ENCODE measurements at places on chromosomes 16 and 17.

- no peak for DNase-seq
These were observed 27.9 kb upstream of the KIF2B start for GRCh38 chr17:53794875-53795274.

DNA sequence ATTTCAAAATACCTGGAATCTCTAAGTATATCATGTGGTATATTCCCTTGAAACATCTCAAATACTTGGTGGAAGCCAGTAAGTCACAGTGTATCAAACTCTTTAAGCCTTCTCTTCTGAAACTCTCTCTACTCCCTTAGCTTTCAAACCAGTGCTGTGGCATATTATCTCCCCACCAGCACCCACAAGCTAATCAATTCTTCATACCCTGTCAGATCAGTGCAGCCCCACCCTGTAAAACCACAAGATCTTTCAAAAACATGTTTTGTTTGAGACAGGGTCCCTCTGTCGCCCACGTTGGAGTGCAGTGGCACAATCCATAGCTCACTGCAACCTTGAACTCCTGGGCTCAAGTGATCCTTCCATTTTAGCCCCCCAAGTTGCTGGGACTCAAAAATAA is 91.6 kb upstream of the C17orf78 start:
- DNase-seq = no peak

GRCh38 chr16:12406926-12407690 is 396.6 kb downstream of the CPPED1 start:
- DNase-seq = no peak

DNA sequence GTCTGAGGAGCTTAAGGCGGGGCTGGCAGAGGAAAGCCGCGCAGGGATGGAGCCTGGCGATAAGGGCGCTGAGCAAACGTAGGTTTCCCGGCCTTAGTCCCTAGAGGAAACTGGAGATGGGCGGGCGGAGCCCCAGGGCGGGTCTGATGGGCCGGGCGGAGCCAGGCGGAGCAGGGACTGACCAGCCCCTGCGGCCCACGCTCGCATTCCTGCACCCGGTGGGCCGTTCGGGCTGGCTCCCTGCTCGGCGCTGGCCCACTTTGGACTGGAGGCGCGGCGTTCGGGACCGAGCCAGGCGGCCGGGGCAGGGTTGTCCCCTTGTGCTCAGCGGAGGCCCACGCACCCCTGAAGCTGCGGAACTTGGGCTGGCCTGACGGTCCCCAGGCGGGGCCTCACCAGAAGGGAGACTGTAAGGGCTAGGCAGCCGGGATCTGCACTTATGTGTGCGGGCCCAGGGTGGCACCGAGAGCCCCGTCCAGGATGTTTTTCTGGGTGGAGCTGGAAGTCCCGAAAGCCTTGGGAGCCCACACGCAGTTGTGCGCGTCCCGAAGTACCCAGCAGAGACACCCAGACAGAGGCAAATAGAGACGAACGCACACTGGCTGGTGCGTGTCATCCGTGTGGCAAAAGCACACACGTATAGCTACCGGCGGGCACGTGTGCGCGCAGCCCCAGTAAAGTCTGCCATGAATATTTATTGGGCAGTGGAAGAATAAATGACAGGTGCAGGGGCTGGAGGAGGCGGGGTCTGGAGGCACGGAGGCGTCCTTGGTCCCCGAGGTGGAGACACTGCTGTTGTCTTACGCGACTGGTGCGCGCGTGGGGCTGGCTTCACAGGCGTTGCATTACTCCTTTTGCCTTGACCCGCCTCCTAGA is 1.4 kb downstream of the PYDC1 start:
- no peak for DNase-seq

- DNase-seq = no peak
These were observed 249.6 kb downstream of the ENGASE start for GRCh38 chr17:79324194-79324593.

DNA sequence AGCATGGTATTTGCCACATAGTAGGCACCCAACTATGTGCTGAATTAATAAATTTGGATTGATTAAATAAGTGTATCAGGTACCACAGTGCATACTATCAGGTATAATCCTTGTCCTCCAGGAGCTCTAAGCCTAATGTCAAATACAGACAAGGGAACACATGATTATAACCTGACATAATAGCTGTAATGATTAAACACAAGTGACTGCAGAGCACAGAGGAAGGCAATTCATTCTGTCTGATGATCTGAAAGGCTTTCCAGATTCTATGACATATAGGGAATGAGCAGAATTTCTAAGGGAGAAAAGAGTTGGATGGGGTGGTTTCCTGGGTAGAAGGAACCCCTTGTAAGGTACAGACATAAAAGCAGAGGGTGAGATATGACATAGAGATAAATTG is 273.5 kb downstream of the KIF2B start:
- DNase-seq = no peak

DNA sequence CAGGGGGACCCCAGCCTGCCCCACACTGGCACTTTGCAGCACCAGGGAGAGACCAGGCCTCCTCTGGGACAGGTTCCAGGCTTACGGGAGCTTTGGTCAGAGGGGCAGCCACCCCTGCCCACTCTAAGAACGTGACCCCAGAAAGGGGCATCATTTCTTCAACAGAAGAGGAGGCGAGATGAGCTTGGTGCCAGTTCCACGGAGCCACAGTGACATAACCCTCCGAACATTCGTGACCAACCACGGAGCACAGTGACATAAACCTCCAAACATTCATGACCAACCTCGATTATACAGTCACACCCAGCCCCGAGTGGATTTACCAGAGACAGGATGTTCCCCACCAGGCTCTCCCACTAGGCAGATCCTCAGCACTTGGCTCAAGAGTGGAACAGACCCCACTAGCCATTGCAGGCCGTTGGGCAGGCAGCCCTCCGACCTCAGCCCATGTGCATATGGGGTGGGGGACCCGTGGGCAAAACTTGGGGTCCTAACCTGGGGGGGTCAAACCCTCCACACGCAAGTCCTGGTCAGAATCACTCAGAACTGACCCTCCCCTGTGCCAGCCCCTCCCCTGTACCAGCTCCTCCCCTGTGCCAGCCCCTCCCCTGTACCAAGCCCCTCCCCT is 112.9 kb downstream of the METRNL start:
- DNase-seq = no peak

DNA sequence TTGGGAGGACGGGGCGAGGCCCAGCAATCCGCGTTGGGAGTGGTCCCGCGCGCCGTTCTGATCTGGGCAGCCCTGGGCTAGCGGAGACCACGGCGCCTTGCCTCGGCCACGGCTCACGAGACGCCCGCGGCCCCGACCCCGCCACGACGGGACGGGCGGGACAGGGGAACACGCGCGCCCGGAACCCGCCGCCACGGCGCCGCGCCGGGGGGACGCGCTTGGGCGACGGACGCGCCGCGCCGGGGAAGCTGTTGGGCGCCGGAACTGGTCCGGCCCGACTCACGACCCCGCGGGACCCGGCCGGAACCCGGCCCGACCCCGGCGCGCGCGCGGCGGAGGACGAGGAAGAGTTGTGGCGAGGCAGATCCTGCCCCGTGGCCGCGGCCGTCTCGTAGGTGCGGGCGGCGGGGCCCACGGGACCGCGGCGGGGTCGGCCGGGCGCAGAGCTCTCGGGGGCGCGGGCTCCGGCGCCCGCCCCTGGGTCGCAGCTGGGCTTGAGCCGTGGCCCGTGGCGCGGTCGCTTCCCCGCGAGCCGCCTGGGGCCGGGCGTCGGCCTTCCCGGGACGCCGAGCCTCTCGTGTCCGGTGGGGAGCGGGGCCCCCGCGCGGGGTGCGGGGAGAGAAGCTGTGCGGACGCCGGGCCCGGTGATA is at the start of gene ACSF3:
Gene ACSF3, plus strand, starts transcription at position 251 of the 650 bp plus-strand sequence. CDS start 6,830 bp downstream, outside the sequence.
- peak; percentile 37 for DNase-seq

DNA sequence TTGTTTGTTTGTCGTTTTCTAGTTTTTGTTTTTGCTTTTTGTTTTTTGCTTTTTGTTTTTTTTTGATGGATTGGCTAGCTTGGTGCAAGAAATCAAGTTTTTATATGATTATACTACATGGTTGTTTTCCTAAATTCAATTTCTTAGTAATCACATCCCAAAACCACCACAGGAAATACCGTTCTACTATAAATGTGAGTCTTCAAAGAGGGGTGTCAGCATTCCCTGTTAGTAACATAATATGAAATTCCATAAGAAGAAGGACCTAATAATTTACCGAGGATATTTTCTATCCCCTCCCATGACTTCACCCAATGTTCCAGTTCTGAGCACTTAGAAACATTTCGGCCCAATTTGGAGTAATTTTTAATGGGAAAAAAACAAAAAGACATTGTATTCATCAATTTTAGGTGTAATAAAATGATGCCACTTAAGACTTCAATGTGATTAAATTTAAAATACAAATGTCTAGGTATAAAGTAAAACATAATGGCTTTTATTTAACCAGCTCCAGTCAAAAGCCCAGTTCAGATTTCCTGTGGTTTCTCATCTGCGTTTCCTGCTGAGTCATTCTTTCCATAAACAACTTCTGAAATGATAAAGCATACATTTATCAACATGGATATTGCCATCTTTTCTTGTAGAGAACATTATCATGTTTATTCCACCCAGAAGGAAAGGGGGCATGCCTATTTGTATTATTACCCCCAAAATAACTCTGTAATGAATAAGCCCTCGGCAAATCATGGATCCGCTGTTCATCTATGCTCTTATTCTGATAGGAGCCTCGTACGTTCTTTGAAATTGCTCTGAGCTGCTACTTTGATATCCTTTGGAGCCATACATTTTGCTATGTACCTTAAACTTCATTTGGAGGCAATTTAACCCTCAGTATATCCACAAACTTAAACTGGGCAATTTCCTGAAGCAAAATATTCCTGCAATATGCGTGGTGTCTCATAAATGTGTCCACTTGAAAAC is 28.1 kb downstream of the HSBP1 start:
- DNase-seq = no peak

GRCh38 chr17:59304811-59305210 is 26.6 kb upstream of the YPEL2 start:
- DNase-seq = no peak

- no peak for DNase-seq
These were observed 12.2 kb upstream of the C16orf54 start for GRCh38 chr16:29757950-29758466.

DNA sequence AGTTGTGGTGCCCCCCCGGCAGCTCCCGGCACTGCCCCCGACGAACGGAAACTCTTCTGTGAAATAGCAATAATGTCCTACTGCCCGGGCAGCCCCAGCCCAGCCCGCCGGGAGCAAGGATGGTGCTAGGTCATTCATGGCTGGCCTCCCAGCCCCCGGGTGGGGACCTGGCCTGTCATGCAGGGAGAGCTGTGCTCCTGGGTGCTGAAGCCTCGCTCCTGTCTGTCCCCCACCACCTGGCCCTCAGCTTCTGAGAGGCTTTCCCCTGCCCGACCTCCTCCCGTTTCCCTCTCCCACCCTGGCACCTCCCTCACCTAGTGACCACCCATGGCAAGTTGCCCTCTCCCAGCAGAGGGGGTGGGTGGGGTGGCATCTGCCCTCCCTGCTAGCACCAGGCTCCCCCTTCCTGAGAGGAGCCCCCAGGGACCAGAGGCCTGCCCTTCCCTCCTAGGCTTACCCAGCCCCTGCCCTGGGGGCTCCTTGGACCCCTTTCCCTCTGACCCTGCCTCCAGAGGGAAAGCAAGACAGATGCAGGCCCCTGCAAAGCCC is 13.5 kb downstream of the PAM16 start:
- no peak for DNase-seq

DNA sequence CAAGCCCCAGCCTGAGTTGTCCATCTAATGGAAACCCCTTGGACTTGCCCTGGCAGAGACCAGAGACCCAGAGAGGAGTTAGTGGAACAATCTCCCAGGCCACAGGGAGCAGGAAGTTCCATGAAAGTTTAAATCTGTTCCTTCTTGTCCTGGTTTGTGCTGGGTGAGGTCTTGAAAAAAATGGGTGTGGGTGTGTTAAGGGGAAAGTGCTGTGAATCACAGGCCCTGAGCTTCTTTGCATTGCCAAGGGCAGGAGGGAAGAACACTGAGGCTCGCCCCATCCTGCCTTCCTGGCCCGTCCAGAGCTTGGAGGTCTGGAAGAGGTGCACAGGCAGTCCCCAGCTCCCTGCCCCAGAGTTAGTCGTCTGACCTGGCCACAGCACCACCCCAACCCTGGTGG is 2.3 kb downstream of the ADORA2B start:
- DNase-seq = no peak

DNA sequence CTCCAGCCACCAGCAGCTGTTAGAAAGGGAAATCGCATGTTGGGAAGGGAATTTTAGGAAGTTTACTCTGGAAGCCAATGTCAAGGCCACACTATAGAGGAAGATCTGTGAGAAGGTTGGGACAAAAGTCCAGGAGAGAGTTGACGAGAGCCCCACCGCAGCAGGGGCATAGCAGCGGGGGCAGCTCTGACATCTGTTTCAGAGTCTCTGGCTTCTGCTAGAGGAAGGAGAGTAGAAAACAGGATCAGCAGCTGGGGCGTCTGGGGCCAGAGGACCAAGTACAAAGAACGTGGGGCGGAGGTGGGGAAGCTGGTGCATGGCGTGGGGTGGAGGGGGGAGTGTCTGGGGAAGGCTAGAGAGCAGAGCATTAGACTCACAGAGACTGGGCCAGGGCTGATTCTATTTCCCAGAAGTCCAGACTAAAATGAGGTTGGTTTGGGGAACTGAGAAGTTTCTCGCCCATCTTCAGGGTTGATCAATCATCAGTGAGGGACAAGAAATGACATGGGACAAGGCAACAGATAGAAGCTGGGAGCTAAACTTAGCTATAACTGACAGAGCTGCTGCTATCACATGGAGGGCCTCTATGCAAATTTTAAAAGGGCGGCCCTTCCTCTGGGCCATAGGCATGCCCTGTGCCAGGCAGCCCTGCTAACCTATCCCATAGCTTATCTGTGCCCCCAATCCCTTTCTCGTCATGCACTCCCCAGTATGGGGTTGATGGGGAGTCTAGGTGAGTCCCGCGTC is 1.2 kb downstream of the RABEP2 start:
- no peak for DNase-seq

- DNase-seq = no peak
These were observed 141.1 kb downstream of the NTN1 start for GRCh38 chr17:9162275-9162985.

DNA sequence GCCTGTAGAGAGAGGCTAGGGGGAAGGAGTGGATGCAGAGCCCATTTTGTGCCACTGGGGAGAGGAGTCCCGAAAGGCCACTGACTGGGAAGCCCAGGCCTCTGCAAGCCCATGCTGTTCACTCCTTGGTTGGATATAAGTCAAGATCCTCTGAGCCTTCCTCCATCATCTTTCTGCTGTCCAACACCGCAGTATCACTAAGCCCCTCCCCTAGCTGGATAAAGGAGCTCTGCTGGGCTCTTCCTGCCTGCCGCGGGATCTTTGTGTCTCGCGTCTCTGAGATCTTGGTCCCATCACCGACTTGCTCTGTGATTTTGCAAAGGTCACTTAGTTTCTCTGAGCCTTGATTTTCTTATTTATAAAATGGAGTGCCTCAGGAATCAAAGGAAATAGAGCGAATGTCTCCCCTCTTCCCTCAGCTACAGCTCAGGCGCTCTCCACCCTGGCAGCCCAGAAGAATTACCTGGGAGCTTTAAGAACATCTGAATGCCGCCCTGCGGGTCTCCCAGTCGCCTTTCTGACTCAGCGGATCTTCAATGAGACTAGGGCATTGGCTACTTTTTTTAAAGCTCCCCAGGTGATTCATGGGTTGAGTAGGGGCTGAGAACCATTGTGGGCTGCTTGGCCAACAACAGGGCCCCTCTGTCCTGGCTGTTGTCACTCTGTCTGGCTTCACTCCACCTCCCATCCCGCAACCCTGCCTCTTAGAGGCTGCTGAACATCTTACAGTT is 25.2 kb upstream of the TMEM220 start:
- DNase-seq = no peak

- DNase-seq = no peak
These were observed 795 bp upstream of the HBM start for GRCh38 chr16:164827-165538.

GRCh38 chr17:46974086-46974485 is 5.0 kb downstream of the RPRML start:
- no peak for DNase-seq
